Lung (tissue), 17 donors: ENCODE measurements at places on chromosomes 12 and 14. TPM values are rescaled to one million over a fixed set of nuclear protein-coding genes. Genes with fewer than 3 reads are reported as not detected.

GRCh38 chr12:22284871-22285270 is 49.6 kb downstream of the ST8SIA1 start:
- no peak overlapping the region for H3K4me3 ChIP-seq
- H3K27me3 ChIP-seq, result no peaks in the 10 kb centered on the region
- DNase-seq, result no peak
- H3K4me1 ChIP-seq, result peaks cover 9% of the 10 kb centered on the region
- no peaks in the 10 kb centered on the region for H3K36me3 ChIP-seq

GRCh38 chr12:9707864-9708808 is 24.8 kb downstream of the CLECL1 start:
- no peaks in the 10 kb centered on the region for H3K36me3 ChIP-seq
- no peak overlapping the region for H3K4me3 ChIP-seq
- H3K27me3 ChIP-seq, result no peaks in the 10 kb centered on the region
- no peaks in the 10 kb centered on the region for H3K4me1 ChIP-seq
- H3K27ac ChIP-seq, result no peak overlapping the region

- H3K27ac ChIP-seq, result no peak overlapping the region
- H3K4me3 ChIP-seq, result no peak overlapping the region
- H3K27me3 ChIP-seq, result no peaks in the 10 kb centered on the region
- no peaks in the 10 kb centered on the region for H3K36me3 ChIP-seq
These were observed 201.9 kb downstream of the DAD1 start for GRCh38 chr14:22386924-22387775.

GRCh38 chr12:10135126-10135525 is 5.1 kb upstream of the CLEC7A start:
- H3K4me1 ChIP-seq, result no peaks in the 10 kb centered on the region
- no peaks in the 10 kb centered on the region for H3K27me3 ChIP-seq

Gene TRIM9
- total RNA-seq, result 0.63 TPM

DNA sequence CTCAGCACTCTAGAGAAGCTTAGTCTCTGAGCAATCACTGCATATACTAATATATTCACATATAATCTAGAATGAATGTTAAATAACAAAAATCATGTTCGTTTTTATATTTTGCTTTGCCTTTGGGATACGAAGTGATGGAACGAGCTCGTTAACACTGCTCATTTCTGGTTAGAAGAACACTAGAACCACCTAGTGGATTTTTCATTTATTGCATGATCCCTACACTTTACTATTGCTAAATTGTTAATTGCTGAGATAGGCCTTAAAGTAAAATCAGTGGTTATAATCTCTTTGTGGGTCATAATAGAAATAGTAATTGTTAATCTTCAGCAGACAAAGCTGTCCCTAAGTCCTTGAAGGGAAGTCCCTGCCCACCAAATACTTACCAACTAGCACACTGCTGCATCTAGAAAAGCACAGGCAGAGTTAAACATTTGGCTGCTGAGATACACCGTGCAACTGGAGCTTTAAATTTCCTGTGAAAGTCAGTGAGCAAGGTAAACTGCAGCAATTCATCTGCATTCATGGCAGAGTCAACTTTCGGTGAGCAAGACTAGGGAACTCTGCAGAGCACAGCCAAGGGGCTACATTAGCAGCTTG is 353.7 kb downstream of the APAF1 start:
- no peaks in the 10 kb centered on the region for H3K36me3 ChIP-seq
- no peak overlapping the region for H3K27ac ChIP-seq
- H3K4me1 ChIP-seq, result peaks cover 22% of the 10 kb centered on the region
- DNase-seq, result peak; percentile 86
- no peak overlapping the region for H3K4me3 ChIP-seq
- no peaks in the 10 kb centered on the region for H3K27me3 ChIP-seq

Gene ANO2
- 11.3 TPM for total RNA-seq

Gene ITGA7
- total RNA-seq, result 28.4 TPM

DNA sequence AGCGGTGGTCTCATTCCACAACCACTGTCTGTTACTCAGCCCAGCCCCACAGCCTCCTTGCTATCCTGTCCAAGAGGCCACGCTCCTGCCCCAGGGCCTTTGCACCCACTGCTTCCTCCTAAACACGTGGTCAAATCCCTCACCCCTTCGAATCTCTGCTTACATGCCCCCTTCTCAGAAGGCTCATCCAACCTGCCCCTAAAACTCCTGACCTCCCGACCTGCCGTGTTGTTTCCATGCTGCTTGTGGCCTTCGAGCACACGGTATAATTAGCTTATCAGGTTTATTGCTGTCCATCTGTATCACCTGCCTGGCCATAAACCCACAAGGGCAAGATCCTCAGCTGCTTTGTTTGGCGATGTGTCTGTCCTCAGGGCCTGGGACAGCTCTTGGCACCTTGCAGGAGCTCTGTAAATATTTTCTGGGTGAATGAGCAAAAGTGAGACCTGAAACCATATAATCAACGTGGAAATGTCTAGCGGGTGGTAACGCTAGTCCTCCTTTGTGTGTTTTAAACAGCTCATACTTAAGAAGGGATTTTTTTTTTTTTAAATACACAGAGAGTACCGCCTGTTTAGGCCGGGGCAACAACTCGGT is 36.0 kb downstream of the SCARB1 start:
- DNase-seq, result no peak
- peaks cover 5% of the 10 kb centered on the region for H3K4me1 ChIP-seq
- no peaks in the 10 kb centered on the region for H3K36me3 ChIP-seq

GRCh38 chr12:100493396-100494012 is 19.8 kb downstream of the NR1H4 start:
- no peak overlapping the region for H3K27ac ChIP-seq
- no peaks in the 10 kb centered on the region for H3K27me3 ChIP-seq
- no peak for DNase-seq
- no peaks in the 10 kb centered on the region for H3K36me3 ChIP-seq
- H3K4me3 ChIP-seq, result no peak overlapping the region
- no peaks in the 10 kb centered on the region for H3K4me1 ChIP-seq

DNA sequence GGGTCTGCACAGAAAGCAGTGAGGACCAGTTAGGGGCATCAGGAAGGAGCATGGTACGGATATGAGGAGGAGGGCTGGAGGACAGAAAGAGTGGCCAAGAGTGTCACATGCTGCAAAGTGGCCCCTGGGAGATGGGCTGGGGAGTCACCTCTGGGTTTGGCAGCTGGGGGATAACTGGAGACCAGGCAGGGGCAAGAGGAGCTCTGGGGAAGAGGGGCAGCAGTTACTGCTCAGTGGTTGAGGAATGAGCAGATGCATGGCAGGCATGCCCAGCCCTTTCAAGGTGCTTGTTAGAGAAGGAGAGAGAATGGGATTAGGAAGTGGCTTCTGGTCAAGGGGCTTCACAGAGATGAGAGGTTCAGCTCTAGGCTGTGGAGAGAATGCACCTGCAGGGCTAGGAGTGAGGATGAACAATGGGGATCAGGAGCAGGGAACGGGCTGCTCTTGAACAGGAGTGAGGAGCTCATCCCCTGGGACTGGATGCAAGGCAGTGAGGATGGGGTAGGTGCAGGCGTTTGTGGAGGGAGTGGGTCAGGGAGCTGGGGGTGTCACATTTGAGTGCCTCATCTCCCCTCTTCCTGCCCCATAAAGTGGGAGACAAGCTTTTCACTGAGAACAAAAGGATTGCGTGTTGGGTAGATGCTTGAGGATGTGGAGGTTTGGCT is 127.5 kb downstream of the PAPOLA start:
- H3K27me3 ChIP-seq, result peaks cover 3% of the 10 kb centered on the region
- H3K27ac ChIP-seq, result no peak overlapping the region
- no peak for DNase-seq
- no peaks in the 10 kb centered on the region for H3K4me1 ChIP-seq
- no peak overlapping the region for H3K4me3 ChIP-seq
- H3K36me3 ChIP-seq, result no peaks in the 10 kb centered on the region

DNA sequence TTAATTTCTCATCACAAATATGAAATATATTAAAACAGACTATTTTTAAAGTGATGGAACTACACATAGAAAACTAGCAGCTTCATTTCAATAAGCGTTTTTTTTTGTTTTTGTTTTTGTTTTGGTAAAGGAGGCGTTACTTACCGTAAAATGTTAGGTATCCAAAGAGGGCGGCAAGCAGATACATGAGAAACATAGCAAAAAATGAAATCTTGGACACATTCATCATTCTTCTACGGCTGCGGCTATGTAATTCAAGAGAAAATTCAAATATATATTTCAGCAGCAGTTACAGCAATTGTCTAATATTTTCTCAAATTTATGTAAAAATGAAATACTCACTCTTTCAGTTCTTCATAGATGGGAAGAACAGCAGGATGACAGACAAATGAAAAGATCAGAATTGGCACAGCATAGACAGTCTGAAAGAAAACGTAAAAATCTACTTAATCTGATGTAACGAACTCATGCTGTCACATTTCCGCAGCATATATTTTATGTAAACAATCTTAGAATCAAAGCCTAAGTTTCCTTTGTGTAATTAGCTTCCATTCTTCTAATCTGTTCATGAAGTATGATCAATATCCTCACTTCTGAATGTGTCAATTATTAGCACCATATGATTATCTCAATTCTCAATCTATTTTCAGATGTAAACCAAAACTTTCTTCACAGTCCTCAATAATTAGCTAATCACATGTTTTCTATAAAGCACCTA is 8.8 kb downstream of the SLC38A2 start:
- H3K27ac ChIP-seq, result no peak overlapping the region
- H3K4me1 ChIP-seq, result peaks cover 11% of the 10 kb centered on the region
- H3K27me3 ChIP-seq, result no peaks in the 10 kb centered on the region
- no peak for DNase-seq
- H3K4me3 ChIP-seq, result no peak overlapping the region

DNA sequence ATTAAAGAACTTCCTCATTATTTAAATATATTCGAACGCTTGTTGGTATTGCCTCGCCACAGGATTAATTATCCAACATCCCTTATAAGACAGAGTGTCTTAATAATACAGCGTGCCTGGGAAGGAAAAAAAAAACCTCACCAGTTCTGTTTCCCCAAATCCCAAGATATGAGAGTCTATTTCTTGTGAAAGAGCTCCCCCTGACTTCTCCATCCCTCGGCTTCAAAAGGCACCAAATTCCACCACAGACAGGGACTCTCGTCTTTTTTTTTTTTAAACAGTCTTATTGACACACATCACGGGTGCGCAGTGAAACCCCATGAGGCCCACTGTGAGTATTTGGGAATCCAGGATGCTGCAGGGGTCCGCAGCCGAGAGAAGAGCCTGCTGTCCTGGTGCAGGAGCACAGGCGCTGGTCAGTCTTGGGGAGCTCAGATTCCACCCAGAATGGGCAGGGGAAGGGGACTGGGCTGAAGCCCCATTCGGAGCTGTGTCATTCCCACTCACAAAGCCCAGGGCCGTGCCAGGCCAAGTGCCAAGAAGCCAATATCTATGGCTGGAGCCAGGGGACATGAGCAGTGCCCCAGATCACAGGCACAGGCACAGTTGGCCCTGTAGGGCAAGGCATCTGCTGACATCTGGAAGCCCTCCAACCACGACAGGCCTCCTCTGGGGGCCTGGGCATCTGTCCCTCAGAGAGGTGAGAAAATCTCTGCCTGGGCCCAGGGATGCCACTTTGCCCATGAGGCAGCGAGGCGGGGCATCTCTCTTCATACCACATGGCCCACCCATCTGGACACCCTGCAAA is 71.9 kb downstream of the BCL11B start:
- no peaks in the 10 kb centered on the region for H3K36me3 ChIP-seq
- H3K27ac ChIP-seq, result no peak overlapping the region
- no peak overlapping the region for H3K4me3 ChIP-seq
- H3K27me3 ChIP-seq, result no peaks in the 10 kb centered on the region

- H3K4me1 ChIP-seq, result peaks cover 40% of the 10 kb centered on the region
- peak overlapping the region; percentile 99 for H3K27ac ChIP-seq
- peak; percentile 98 for DNase-seq
- H3K36me3 ChIP-seq, result no peaks in the 10 kb centered on the region
- H3K27me3 ChIP-seq, result no peaks in the 10 kb centered on the region
- H3K4me3 ChIP-seq, result peak overlapping the region; percentile 29
These were observed 11.3 kb downstream of the RARG start for GRCh38 chr12:53220694-53221202.

Gene COX8C
- not detected for total RNA-seq

DNA sequence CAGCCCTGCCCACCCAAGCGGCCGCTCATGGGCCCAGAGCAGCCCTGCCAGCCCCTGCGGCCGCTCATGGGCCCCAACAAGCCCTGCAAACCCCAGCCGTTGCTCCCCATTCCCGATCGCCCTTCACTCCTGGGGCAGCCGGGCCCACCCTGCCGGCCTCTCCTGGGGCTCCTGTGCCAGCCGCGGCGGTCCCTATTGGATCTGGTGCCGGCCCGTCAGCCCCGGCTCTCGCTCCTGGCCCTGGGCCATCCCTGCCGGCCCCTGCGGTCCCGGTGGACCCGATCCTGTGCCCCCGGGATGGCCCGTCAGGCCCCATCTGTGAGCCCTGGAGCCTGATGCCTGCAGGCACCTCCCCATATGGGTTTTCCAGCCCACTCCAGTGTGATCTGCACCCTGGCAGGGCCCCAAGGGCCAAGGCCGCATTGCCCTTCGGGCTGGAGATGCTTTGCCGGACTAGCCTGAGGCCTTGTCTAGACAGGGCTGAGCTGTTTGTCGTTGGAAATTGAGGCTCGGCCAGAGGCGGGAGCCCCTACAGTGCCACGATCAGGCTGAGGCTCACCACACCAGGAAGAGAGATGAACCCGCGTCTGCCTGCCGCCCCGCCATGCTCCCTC is 20.3 kb downstream of the FBRSL1 start:
- no peaks in the 10 kb centered on the region for H3K27me3 ChIP-seq
- H3K36me3 ChIP-seq, result no peaks in the 10 kb centered on the region
- H3K4me1 ChIP-seq, result peaks cover 38% of the 10 kb centered on the region
- no peak overlapping the region for H3K27ac ChIP-seq
- no peak for DNase-seq
- no peak overlapping the region for H3K4me3 ChIP-seq

GRCh38 chr12:57460468-57460784 is 841 bp downstream of the GLI1 start:
- peaks cover 7% of the 10 kb centered on the region for H3K4me1 ChIP-seq
- no peaks in the 10 kb centered on the region for H3K27me3 ChIP-seq
- no peak overlapping the region for H3K27ac ChIP-seq
- no peak for DNase-seq

DNA sequence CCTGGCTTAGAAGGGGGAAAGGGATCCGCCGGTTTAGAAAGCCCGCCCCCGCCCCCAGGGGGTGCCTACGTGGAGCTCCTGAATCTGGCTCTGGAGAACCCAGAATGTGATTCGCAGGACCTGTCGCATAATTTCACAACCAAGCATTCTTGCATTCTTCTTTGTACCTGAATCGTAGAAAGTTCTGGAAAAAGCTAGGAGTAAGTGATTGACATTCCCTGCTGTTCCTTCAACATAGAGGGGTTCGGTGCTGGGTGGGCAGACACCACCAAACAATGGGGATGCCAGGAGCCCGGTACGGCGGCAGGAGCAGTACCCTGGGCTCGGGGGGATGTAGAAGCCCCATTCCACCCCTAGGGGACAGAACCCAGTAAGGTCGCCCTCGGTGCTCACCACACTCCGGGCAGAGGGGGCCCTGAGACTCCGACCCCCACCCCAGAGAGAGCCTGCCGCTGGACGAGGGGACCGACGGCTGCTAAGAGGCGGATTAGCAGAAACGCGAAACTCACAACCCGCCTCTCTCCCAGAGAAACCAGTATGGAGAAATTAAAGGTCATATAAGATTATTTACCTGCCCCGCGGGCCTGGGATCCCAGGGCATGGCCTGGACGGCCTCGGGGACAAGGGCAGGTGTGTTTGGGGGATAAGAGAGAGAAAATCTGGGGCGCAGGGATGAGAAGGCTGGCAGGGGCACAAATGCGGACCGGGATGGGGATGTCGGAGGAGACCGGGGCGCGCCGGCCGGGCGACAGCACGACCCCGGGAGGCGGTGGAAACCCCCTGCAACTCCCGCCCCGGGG is 520 bp downstream of the CSRP2 start:
- H3K36me3 ChIP-seq, result no peaks in the 10 kb centered on the region
- peak overlapping the region; percentile 41 for H3K27ac ChIP-seq
- H3K4me3 ChIP-seq, result peak overlapping the region; percentile 74
- peak; percentile 40 for DNase-seq
- H3K4me1 ChIP-seq, result peaks cover 9% of the 10 kb centered on the region

- H3K27ac ChIP-seq, result peak overlapping the region; percentile 28
- no peaks in the 10 kb centered on the region for H3K27me3 ChIP-seq
- peaks cover 7% of the 10 kb centered on the region for H3K4me1 ChIP-seq
- no peaks in the 10 kb centered on the region for H3K36me3 ChIP-seq
- no peak for DNase-seq
These were observed 11.2 kb upstream of the LBHD2 start for GRCh38 chr14:103072595-103073366.
